Effector memory CD8-positive, alpha-beta T cell (primary cell): ENCODE measurements at places on chromosomes 13 and 19.

- DNase-seq = peak; percentile 93
These were observed at the start of gene MKNK2 for GRCh38 chr19:2050991-2051772. MKNK2 (minus strand) TSS chr19:2051244; CDS start chr19:2050851, 393 bp downstream.

DNA sequence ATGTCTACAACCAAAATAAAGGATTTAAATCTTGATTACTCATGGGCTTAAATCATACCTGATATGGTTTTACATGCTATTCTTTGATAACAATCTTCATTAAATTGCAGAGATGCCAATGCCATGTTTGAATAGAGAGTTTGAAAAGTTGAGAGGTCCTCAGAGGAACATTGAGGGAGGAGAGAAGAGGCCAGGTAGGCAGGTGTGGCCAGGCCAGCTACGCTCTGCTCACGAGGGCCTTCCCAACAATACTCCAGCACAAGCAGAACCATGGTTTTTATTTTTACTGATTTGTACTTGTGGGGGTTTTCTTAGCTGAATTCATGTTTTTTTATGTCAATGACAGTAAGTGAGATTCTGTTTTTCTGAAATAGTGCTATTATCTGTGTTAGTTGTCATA is 158.1 kb upstream of the RFC3 start:
- no peak for DNase-seq

DNA sequence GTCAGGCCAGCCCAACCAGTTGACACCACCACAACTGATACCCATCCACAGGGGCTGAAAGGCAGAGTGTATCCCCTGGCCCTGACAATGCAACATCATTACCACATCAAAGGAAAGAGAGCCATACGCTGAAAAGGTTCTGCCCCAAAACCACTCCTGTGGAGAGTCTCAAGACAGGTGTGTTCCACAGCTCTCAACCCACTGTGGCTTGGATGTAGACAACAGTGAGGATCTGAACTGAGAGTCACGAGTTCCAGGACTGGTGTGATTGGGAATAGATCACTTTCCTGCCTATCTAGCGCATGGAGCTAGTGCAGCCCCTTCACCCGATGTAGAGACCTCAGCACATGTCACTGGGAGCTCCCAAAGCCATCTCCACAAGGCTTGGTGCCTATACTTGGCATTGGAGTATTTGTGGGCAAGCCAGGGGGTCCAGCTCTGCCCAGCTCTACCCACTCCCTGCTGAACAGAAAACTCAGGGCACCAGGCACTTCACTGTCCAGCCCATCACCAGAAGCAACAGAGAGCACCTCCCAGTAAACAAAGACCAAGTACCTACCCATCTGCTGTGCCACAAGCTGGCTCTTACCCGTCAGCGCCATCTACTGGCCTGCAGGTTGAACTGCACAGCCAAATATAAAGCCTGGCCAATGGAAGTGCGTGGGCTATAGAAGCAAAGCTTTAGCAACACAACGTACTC is 579.5 kb downstream of the UQCRFS1 start:
- peak; percentile 34 for DNase-seq

DNA sequence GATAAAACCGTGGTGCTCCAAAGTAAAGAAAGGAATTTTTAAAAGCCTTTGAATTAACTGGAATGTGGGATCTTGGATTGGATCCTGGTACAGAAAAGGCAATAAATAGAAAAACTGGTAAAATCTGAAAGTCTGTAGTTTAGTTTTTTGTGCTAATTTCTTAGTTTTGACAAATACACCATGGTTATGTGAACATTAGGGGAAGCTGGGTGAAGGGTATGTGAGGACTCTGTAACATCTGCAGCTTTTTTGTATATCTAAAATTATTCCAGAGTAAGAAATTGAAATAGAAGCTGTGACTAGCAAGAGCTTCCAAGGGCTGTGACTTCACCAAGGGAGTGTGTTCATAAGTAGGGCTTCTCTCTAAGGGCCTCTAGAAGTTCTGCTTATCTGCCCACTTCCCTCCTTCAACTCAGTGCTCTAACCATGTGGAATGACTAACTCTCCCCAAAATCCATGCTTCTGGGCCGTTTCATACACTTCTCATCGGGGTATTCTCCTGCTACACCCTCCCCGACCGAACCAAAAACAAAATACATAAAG is 26.5 kb downstream of the ARHGAP35 start:
- DNase-seq = no peak

- no peak for DNase-seq
These were observed 2.4 kb downstream of the PKN1 start for GRCh38 chr19:14435320-14436050.

DNA sequence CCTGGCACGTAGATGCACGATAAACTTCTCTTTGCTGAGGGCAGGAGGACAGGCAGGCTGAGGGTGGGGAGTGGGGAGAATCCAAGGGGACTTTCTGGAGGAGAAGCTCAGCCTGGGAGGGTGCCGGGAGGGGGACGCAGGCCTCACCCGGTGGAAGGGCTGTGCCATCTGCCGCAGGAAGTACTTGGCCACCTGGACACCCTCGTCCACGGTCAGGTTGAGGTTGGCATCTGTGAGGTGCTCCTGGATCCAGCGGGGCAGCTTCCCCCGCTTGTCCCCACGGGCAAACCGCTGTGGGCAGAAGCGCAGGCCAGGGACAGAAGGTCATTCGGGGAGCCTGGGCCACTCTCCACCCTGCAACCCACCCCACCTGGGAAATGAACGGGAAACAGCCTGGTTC is 11.5 kb downstream of the KLC3 start:
- no peak for DNase-seq

DNA sequence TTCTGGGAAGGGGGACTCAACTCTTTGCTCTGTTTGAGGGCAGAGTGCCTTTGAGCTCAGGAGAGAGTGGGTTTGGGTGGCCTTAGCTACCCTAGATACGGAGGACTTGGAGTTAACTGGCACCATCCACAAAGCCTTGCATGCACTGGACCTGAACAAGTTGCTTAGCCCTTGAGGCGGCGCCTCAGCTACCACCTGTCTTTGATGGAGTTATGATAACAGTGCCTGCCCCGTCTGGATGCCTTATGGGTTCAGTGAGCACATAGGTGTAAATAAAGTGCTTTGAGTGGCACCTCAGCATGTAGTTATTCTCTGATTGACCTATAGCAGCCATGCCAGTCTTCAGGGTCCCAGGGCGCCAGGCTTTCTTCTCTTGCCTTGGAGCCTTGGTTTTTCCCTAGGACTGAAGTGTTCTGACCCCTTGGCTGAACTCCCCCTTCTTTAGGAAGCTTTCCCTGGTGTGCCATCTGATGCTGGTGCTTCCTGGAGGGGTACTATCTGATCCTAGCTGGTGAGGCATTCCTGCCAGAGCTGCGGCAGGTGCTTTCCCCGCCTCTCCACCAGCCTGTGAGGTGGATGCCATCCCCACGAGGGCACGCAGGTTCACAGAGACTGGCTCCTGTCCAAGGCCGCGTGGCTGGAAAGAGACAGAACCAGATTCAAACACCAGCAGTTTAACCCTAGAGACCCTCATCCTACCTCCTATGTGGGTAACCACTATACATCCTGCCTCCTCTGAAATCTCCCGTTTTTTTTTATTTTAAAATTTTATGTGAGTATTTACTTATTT is 5.8 kb downstream of the BCKDHA start:
- no peak for DNase-seq

GRCh38 chr13:48727241-48728011 is 73.7 kb downstream of the CYSLTR2 start:
- no peak for DNase-seq

- no peak for DNase-seq
These were observed 465.3 kb downstream of the GPC5 start for GRCh38 chr13:91863699-91864098.

GRCh38 chr19:46481223-46481848 is 10.0 kb upstream of the PNMA8A start:
- no peak for DNase-seq

DNA sequence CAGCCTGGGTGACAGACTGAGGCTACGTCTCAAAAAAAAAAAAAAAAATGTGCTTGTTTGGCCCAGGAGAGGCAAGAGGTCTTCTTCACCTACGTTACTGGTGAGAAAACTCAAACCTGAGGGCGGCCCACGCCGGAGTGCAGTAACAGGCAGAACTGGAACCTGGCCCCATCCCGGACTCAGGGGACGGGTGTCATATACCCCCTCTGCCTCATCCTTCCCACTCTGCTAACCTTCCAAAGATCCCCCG is 414 bp upstream of the ADAT3 start:
- DNase-seq = no peak

GRCh38 chr19:14315433-14315832 is 65.8 kb upstream of the ADGRE5 start:
- no peak for DNase-seq
